ENCODE measurements at places on chromosomes 7 and 10.

DNA sequence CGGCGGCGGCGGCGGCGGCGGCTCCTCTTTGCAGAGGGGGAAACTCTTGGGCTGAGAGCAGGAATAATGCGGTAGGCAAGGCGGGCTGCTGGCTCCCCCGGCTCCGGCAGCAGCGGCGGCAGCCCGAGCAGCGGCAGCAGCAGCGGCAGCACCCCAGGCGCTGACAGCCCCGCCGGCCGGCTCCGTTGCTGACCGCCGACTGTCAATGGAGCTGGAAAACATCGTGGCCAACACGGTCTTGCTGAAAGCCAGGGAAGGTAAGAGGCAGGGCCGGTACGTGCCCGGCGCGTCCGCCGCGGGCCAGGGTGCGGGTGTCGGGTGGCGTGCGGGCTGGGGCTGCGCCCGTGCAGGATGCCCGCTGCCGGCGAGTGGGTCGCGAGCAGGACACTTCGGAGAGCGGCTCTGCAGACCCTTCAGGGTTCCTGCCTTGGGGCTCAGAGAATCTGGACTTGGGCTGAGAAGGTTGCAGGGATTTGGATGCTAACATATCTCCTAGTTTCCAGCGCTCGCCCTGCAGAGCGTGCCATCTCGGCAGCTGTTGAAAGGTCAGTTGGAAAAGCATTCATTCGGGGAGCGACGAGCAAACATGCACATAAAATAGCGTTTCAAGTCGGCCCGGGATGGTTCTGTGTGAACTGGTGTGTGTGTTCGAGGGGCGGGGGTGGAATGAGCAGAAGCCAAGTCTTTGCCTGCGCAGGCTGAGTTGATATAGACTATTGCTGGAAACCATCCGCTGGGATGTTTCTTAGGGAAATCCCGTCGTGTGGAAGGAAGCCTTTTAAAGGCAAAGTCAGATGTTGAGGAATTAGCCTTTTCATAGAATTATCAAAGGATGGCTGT lies 562 bp downstream of the GRK5 start:
- DNase-seq = no peak

GRCh38 chr10:57964351-57964750 lies 303.3 kb downstream of the IPMK start:
- DNase-seq = peak; percentile 21

DNA sequence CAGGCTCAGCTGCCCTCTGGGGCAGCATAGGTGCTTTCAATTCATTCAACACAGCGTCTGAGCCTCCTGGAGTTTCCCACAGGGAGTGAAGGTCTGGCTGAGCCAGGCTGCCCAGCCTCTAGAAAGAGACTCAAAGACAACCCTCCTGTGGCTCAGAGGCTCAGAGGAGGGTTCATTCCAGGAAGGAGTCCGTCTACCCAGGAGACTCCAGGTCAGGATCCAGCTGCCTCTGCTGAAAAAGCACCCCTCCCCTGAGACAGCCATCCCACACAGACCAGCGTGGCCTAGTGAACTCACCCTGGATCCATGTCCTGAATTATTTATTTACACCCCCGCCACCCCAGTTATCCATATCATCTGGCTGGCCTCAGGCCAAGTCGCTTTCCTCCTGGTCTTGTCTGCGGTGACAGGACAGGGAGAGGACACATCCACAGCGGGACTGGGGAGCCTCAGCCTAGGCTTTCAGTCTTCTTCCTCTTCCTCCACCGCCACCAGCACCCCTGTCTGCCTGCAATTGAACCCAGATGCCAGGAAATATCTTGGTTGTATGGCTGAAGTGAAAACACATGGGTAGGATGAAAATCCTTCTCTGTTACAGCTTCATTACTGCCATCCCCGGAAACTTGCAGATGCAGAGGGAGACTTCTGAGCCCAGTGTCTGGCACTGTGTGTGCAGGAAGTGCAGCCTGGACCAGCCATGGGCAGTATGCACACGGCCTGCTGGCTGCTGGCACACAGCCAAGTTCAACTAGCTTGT lies 44.0 kb upstream of the COL13A1 start:
- DNase-seq = no peak

- DNase-seq = no peak
These were observed 140.5 kb upstream of the BTBD16 start for GRCh38 chr10:122130474-122131110.

GRCh38 chr10:131532745-131533341 lies 221.3 kb upstream of the TCERG1L start:
- no peak for DNase-seq

DNA sequence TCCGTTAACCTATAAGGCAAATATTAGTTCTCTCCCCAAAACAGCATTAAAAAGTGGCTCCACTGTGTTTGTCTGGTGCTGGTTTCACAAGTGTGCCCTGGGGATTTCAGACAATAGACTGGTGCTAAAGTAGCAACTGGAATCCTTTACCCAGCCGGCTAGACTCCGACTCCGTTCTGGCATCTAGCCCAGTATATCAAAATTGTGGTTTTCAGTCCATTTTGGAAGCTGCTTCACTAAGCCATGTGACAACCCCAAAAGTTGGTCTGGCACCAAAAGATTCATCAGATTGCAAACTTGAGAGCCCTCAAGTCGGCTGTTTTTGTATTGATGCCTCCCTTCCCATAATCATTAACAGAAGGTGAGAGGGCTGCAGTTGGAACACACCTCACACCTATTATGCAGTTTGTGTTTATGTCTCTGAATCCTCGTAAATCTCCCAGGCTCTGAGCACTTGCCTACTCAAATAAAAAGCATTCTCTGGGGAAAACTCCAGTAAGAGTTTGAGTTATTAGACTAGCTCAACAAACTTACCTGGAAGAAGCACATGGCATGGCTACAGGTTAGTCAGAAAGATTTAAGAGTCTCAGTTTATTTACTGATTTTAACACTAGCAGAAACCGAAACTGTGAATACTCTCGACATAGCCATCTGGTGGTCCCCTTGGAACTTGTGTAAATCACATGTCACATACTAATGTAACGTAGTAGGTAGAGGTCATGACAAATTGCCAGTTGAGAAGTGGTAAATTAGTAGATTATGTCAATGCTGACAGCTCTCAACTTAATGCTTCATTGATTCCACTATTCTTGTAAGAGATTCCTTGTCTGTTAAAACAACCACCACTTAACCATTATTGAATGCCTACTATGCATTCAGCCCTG lies 14.8 kb upstream of the WNT16 start:
- no peak for DNase-seq

DNA sequence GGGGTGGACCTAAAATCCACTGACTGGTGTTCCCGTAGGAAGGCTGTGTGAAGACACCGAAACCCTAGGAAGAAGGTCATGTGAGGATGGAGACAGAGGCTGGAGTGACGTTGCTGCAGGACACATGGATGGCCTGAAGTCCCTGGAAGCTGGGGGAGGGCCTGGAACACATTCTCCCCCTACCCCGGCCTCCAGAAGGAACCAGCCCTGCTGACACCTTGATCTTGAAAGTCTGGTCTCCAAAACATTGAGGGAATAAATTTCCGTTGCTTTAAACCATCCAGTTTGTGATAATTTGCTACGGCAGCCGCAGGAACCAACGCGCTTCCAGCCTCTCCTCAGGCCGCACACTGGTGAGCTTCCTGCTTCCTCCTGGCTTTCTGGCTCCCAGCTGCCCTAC lies 288.2 kb downstream of the GLRX3 start:
- no peak for DNase-seq

GRCh38 chr10:122796796-122797195 lies 48.9 kb downstream of the CUZD1 start:
- no peak for DNase-seq

GRCh38 chr7:27125986-27126394 lies 4.6 kb downstream of the HOXA4 start:
- DNase-seq = no peak

DNA sequence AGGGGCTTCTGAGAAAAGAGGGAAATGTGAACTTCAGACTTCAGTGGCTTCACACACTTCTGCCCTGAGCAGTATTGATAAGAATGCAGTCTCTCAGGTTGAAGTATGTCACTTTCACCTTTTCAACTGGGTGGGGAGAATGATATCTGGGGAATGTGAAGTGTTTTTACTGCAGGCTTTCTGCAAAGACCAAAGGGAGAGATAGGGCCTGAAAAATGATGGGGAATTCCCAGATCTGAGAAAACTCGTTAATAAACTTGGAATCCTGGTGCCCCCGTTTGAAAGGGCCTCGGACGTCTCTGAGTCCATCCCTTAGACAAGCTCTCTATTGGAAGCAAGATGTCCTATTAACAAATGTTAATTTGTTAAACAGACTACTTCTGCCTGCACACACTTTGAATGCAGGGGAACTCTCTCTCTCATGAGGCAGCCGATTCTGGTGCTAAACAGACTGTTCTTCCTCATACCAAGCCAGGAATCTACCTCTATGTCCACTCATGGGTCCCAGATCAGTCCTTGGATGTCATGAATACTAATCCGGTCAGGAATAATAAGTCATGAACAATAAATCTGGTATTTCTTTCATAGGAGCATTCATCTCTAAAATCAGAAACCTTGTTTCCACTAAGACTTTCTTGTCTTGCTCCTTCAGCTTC lies 193.6 kb downstream of the JCAD start:
- DNase-seq = no peak

DNA sequence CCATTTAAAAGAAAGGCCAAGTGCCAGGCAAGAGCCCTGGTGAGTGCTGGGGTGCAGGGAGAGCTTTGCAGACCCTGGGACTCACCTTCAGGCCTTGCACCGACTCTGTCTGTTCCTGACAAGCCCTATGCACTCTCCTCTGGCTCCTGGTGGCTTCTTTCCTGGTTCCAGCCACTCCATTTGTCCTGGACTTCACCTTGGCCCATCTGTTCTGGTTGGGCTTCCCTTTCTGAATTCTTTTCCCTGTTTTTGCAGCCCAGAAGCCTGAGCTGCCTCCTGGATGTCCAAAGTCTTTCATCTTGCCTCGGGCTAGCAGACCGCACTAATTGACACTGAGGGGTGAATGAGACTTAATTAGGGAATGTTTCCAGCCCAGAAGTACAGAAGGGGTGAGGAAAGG lies 60.5 kb downstream of the PYROXD2 start:
- DNase-seq = no peak

- peak; percentile 23 for DNase-seq
These were observed 29.4 kb downstream of the CDK14 start for GRCh38 chr7:90625562-90625961.

- DNase-seq = no peak
These were observed 1.7 kb upstream of the CALML3 start for GRCh38 chr10:5522913-5523560.

- no peak for DNase-seq
These were observed 21.9 kb upstream of the FRAT2 start for GRCh38 chr10:97356318-97356914.

DNA sequence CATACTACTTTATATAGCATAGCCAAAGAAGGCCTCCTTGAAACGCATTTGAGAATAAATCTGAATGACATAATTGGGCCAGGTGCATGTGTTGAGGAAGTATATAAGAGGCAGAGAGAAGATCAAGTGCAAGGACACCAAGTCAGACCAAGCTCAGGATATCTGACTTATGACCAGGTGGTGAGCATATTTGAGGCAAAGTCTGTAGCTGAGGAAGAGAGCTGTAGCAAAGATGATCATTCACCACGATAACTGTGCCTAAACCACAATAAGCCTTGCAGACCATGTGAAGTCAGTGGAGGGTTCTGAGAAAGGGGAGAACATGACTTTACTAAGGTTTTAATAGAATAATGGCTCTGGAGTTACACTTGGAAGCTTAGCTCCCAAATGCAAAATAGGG lies 292.3 kb downstream of the SORCS1 start:
- DNase-seq = no peak

- peak; percentile 56 for DNase-seq
These were observed 116.6 kb downstream of the KLF6 start for GRCh38 chr10:3668276-3668965.

DNA sequence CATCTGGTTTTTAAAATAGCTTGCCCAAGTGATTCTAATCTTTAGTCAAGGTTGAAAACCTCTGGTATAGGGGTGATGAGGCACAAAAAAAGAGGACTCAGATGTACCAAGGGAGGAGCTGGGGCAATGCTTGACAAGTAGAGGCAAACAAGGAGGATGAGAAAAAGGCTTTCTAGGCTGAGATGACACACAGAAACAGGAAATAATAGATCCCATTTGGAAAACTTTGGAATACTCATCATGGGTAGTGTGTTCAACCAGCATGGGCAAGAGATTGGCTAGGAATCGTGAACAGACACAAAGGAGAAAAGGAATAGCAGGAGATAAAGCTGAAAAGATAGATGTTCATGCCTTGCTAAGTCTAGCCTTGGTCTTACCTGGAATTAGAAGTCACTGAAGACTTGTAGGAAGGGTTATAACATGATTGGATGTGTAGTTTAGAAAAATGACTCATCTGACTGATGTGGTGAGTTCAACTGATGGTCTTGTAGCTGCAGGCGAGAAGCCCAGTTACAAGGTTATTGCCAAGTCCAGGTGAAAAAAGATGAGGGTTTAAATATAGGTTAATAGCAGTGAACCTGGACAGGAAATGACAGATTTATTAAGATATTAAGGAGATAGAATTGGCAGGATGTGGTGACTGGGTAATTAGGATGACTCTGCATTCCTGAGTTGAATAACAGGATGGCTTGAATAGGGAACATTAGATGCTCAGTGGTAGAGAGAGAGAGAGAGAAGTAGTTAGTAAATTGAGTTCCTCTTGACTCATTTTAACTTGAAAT lies 214.0 kb upstream of the LRGUK start:
- no peak for DNase-seq

DNA sequence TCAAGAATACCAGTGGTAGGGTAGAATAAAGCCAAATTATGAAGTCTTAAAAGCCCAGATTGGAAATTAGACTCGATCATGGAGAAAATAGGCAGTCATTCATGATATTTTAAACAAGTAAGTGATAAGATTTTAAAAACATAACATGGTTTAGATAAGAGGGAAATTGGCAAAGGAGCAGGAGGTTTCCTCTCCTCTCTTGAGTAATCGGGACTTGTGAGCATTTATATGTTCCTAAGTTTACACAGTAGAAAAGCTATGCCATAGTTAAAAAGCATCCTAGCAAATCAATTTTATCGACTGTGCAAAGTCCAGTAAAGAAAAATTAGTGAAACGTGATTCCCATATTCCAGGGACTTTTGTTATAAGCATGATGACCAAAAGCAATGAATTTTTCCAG lies 313.2 kb downstream of the AHR start:
- no peak for DNase-seq

GRCh38 chr10:129179245-129179971 lies 287.6 kb upstream of the MGMT start:
- no peak for DNase-seq

DNA sequence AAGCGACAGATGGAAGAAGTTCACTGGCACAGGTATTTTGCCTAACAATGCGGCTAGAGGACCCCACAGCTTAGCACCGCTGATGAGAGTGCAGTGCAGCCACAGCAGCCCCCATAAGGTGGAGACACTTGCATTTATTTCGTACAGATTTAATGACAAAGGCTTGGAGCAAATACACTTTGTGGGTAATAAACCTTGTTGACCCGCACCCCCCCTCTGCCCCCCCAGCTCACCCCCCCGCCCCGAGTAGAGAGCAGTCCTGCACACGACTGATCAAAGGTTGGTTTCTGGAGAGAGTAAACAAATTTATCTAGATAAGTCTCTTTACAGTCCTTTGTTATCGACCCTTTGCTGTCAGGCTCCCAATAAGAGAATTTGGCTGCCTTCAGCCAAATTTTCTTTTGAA lies 96.7 kb upstream of the LRGUK start:
- no peak for DNase-seq
